ENCODE measurements at places on chromosomes 13 and 19.

- DNase-seq: peak; percentile 76
Observed at GRCh38 chr19:12696366-12697335, at the start of gene FBXW9. Gene FBXW9, minus strand, starts transcription at chr19:12696631. Its CDS starts 50 bp downstream, at chr19:12696581.

DNA sequence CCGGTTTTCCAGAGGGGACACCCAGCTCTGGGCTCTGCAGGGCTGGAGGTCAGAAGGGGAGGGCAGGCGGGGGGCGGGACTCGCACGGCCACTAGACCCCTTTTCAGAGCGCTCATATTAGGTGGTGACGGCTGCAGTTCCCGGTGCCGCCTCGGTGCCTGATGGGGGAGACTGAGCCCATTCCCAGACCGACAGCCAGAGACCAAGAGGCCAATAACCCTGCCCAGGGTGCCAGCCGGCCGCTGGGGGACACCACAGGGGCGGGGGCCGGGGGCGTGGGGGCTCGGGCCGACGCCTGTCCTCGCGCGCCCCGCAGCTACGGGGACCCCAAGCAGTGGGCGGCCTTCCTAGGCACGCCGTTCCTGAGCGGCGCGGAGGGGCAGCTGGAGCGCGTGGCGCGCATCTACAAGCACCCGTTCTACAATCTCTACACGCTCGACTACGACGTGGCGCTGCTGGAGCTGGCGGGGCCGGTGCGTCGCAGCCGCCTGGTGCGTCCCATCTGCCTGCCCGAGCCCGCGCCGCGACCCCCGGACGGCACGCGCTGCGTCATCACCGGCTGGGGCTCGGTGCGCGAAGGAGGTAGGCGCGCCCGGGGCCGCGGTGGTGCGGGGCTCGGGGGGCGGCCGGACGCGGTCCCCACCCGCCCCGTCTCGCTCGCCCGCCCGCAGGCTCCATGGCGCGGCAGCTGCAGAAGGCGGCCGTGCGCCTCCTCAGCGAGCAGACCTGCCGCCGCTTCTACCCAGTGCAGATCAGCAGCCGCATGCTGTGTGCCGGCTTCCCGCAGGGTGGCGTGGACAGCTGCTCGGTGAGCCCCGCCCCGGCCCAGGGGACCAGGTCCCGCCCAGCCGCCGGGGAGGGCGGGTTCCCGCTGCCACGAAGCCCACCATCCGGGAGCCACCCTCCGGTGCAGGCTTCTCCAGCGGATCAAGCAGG, 2.4 kb downstream of the TIMM13 start:
- DNase-seq: peak; percentile 21

GRCh38 chr13:36862002-36862685, 43.1 kb downstream of the RFXAP start:
- no peak for DNase-seq

GRCh38 chr19:48111280-48111679, 663 bp upstream of the PLA2G4C start:
- no peak for DNase-seq

DNA sequence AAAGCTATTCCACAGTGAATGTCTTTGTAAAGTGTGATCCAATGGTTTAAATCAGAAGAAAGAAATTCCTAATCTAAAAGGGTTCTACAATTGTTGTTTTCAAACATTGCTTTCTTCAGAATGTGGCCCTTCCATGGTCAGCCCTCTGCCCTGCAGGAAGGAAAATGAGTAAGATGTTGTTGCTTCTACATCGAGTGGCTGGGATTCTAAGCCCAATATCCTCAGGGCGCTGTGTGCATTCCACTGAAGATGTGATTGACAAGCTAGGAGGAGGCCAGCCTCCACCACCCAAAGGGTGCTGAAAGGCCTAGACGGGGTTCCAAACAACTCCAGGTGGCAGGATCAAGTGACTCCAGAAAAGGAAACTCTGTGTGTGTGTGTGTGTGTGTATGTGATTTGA, 316.9 kb upstream of the TSHZ3 start:
- DNase-seq: no peak

DNA sequence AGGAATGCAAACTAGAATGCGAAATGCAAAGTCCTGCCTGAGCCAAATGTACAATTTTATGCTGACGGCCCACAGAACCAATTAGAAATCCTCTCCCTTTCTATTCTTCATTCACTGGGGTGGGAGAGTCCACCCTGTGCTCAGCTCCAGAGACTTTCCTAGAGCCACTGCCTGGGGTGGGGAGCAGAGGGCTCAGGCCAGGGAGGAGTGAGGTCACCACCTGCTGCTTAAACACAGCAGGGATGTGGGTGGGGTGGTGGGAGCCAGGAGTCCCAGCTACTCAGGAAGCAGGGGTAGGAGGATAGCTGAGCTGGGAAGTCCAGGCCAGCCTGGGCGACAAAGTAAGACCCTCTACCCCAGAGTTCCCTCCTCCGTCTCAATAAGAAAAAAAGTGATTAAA, 26.9 kb upstream of the ZNF83 start:
- no peak for DNase-seq

GRCh38 chr19:19738564-19738963, 5.7 kb upstream of the ZNF14 start:
- DNase-seq: no peak

- no peak for DNase-seq
Observed at GRCh38 chr13:48158290-48158689, 63.4 kb upstream of the MED4 start.

DNA sequence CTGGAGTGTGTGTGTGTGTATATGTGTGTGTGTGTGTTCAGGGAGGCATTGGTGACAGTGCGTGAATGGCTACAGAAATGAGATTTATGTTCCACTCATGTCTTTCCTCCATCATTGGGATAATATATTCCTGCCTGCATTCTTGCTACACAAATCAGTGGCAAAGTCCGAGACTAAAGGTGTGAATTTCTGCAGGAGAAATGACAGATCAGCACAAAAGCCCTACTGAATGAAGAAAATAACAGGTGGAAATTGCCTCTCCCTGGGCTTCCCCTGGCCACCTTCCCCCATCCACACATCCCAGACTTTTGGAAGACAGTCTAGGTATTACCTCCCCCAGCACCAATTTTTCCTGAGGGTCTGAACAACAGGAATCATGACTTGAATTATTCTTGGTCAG, 10.1 kb downstream of the SIGLEC6 start:
- DNase-seq: no peak

- no peak for DNase-seq
Observed at GRCh38 chr19:35253316-35254286, 4.8 kb downstream of the LSR start.
